ENCODE measurements at places on chromosomes 2 and 18. TPM values are rescaled to one million over a fixed set of nuclear protein-coding genes. Genes with fewer than 3 reads are reported as not detected.
A peak's percentile ranks its signal among the peaks of the same experiment; 100 is the strongest.

DNA sequence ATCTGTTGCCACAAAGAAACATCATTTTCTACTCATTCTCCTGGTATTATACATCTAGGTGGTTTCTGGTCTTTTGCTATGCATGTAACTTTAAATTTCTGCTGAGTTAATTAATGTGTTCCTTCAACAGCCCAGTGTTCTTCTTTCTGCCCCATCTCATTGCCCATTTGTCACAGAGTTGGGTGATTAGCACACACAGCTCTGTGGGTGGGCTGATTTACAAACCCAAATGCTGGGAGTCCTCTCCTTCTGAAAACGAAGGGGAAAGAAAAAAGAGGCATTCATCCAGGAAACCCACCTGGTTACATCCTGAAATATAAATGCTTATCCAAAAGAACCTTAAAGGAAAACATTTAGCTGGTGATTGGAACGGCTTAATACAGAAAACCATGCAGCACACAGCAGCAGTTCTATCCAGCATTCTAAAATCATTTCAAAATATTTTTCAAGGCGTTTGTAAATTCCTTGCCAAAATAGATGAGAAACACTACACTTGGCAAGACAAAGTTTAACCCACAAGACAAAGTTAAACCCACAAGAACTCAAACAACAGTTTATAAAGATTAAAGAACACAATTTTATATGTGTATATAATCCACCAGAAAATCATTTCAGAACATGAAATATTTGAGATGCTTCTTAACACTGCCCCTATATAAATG, 177.9 kb downstream of the ANTXR1 start:
- H3K4me3 ChIP-seq: no peak overlapping the region
- H3K36me3 ChIP-seq: no peaks in the 10 kb centered on the region
- no peaks in the 10 kb centered on the region for H3K27me3 ChIP-seq
- DNase-seq: no peak

GRCh38 chr2:236764716-236765115, 195.1 kb downstream of the ACKR3 start:
- no peaks in the 10 kb centered on the region for H3K36me3 ChIP-seq
- no peak for DNase-seq
- H3K4me3 ChIP-seq: no peak overlapping the region
- H3K27me3 ChIP-seq: no peaks in the 10 kb centered on the region
- no peaks in the 10 kb centered on the region for H3K4me1 ChIP-seq

Gene ADD2
- 4.6 TPM for polyA plus RNA-seq

Gene KCNE4
- polyA plus RNA-seq: 4.2 TPM

GRCh38 chr2:98759338-98759737, 28.4 kb upstream of the MGAT4A start:
- no peaks in the 10 kb centered on the region for H3K27me3 ChIP-seq
- H3K4me1 ChIP-seq: peaks cover 13% of the 10 kb centered on the region

- no peaks in the 10 kb centered on the region for H3K36me3 ChIP-seq
- no peak overlapping the region for H3K4me3 ChIP-seq
- H3K27ac ChIP-seq: no peak overlapping the region
- DNase-seq: no peak
- H3K27me3 ChIP-seq: no peaks in the 10 kb centered on the region
Observed at GRCh38 chr2:223731503-223731902, 105.9 kb downstream of the AP1S3 start.

Gene ZBTB7C
- polyA plus RNA-seq: 2.7 TPM

DNA sequence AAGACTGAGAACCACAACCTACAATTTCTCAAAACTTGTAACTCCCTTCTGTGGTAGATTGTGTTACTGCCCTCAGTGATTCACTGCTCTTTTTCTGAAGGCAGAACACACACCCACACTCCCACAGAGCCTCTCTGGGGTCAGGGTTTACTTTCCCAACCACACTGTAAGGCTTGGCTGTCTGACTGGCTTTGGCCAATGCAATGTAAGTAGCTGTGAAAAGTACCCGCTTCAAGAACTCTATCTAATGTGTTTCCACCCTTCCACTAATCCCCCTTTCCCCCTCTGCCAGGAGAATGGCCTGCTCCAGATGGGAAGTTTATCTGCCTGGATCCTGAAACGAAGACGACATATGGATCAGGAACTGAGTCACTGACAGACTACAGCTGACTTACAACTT, 222.7 kb downstream of the CDH2 start:
- no peak overlapping the region for H3K4me3 ChIP-seq
- no peak overlapping the region for H3K27ac ChIP-seq
- H3K4me1 ChIP-seq: no peaks in the 10 kb centered on the region
- DNase-seq: peak; percentile 22
- H3K27me3 ChIP-seq: no peaks in the 10 kb centered on the region
- H3K36me3 ChIP-seq: no peaks in the 10 kb centered on the region

GRCh38 chr2:213429516-213429915, 145.3 kb downstream of the SPAG16 start:
- H3K4me1 ChIP-seq: no peaks in the 10 kb centered on the region
- no peaks in the 10 kb centered on the region for H3K36me3 ChIP-seq
- no peak overlapping the region for H3K4me3 ChIP-seq
- DNase-seq: no peak
- no peak overlapping the region for H3K27ac ChIP-seq

Gene CNTNAP5
- not detected for polyA plus RNA-seq

Gene RGPD3
- polyA plus RNA-seq: 0.33 TPM

Gene IL36RN
- polyA plus RNA-seq: not detected

GRCh38 chr2:184154438-184154837, 443.9 kb upstream of the ZNF804A start:
- no peaks in the 10 kb centered on the region for H3K27me3 ChIP-seq
- no peaks in the 10 kb centered on the region for H3K36me3 ChIP-seq
- no peaks in the 10 kb centered on the region for H3K4me1 ChIP-seq
- H3K27ac ChIP-seq: no peak overlapping the region

Gene KYNU
- polyA plus RNA-seq: 0.74 TPM

- H3K4me3 ChIP-seq: no peak overlapping the region
- DNase-seq: no peak
- H3K27me3 ChIP-seq: no peaks in the 10 kb centered on the region
- no peaks in the 10 kb centered on the region for H3K36me3 ChIP-seq
Observed at GRCh38 chr2:212170382-212170781, 368.2 kb downstream of the ERBB4 start.

- no peak overlapping the region for H3K27ac ChIP-seq
- no peak for DNase-seq
- no peaks in the 10 kb centered on the region for H3K27me3 ChIP-seq
- no peak overlapping the region for H3K4me3 ChIP-seq
Observed at GRCh38 chr2:149122516-149122915, 84.0 kb downstream of the LYPD6B start.

Gene RNMT
- polyA plus RNA-seq: 44.0 TPM

- H3K27me3 ChIP-seq: no peaks in the 10 kb centered on the region
- H3K4me1 ChIP-seq: no peaks in the 10 kb centered on the region
- H3K4me3 ChIP-seq: no peak overlapping the region
- no peak for DNase-seq
- no peak overlapping the region for H3K27ac ChIP-seq
Observed at GRCh38 chr18:76578571-76579300, 83.7 kb upstream of the ZNF516 start.

GRCh38 chr2:71538656-71539265, 85.4 kb downstream of the DYSF start:
- no peak overlapping the region for H3K4me3 ChIP-seq
- H3K4me1 ChIP-seq: no peaks in the 10 kb centered on the region
- H3K27me3 ChIP-seq: no peaks in the 10 kb centered on the region
- DNase-seq: no peak

GRCh38 chr2:69116438-69116837, 103.5 kb downstream of the ANTXR1 start:
- H3K27ac ChIP-seq: no peak overlapping the region
- no peak overlapping the region for H3K4me3 ChIP-seq
- no peaks in the 10 kb centered on the region for H3K4me1 ChIP-seq
- no peaks in the 10 kb centered on the region for H3K27me3 ChIP-seq
- no peaks in the 10 kb centered on the region for H3K36me3 ChIP-seq

GRCh38 chr2:171531291-171531690, 9.0 kb downstream of the CYBRD1 start:
- H3K36me3 ChIP-seq: no peaks in the 10 kb centered on the region
- H3K27me3 ChIP-seq: no peaks in the 10 kb centered on the region
- H3K4me3 ChIP-seq: no peak overlapping the region

DNA sequence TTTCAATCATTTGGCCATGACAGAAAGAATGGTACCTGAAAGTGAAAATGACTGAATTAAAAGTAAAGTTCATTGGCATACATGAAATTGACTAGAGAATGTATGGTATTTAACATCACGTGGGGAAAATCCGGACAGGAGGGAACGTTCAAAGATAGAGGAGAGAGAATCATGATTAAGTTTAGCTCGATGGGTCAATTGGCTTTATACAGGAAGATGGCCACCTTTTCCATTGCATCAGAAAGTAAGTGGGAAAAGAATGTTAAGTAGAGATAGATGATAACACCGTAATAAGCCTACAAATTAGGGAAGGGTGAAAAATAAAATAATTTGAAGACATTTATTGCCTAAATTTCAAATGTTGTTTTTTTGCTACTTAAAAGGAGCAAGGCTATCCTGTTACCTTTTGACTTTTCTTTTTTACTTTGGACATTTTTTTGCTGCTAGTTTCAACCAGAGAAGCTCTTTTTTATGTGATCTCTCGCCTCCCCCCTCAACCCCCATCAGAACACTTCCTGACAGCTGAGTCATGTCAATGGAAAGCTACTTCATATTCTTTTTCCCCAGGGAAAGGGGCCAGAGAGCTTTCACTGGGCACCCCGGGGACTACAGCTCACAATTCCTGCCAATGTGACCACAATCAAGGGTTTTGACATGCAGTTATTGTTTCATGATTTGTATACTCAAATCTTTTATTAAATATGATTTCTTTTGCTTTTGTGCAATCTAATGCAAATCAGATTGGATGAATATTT, 767 bp upstream of the CCDC102B start:
- no peaks in the 10 kb centered on the region for H3K27me3 ChIP-seq
- no peak overlapping the region for H3K27ac ChIP-seq
- H3K36me3 ChIP-seq: no peaks in the 10 kb centered on the region
- H3K4me3 ChIP-seq: no peak overlapping the region
- peak; percentile 55 for DNase-seq

Gene LRP1B
- polyA plus RNA-seq: 1.6 TPM

GRCh38 chr2:7886666-7887065, 795.2 kb upstream of the ID2 start:
- no peak overlapping the region for H3K4me3 ChIP-seq
- no peaks in the 10 kb centered on the region for H3K36me3 ChIP-seq
- H3K27me3 ChIP-seq: no peaks in the 10 kb centered on the region
- no peak overlapping the region for H3K27ac ChIP-seq
- DNase-seq: no peak
- no peaks in the 10 kb centered on the region for H3K4me1 ChIP-seq

Gene CNDP1
- polyA plus RNA-seq: 0.48 TPM

DNA sequence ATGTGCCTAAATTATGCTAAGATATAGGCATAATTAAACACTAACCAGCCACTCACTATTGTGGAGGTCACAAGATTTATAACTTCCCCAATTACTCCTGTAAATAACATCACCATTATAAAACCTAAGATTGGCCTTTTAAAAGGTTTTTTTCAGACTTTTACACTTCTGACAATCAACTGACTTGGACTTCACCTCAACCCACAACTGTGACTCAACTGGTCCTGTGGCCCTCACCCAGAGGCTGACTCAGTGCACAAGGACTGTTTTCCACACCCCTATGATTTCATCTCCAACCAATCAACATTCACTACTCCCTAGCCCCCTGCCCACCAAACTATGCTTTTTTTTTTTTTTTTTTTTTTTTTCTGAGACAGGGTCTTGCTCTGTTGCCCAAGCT, 11.6 kb downstream of the TTR start:
- no peak overlapping the region for H3K4me3 ChIP-seq
- H3K27ac ChIP-seq: no peak overlapping the region
- H3K4me1 ChIP-seq: no peaks in the 10 kb centered on the region

DNA sequence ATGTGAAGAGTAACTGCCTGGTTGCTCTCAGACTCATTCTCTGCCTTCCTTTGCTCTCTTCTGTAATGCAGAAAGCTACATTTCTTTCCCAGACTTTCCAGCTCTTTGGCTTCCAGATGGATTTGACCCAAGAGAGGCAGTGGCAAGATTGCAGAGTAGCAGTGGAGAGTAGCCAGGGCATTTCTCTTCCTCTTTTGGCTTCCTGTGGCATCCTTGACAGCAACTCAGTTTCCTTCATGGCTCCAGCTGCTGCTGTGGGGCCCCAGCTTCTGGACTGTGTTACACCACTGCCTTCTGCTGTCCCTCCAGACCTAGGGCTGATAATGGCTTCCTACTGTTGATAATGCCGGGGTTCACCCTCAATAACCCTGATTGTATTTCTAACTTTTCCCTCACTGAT, 469.4 kb upstream of the SPRED2 start:
- H3K4me3 ChIP-seq: no peak overlapping the region
- H3K36me3 ChIP-seq: no peaks in the 10 kb centered on the region
- H3K27me3 ChIP-seq: no peaks in the 10 kb centered on the region
- H3K4me1 ChIP-seq: no peaks in the 10 kb centered on the region
- H3K27ac ChIP-seq: no peak overlapping the region

DNA sequence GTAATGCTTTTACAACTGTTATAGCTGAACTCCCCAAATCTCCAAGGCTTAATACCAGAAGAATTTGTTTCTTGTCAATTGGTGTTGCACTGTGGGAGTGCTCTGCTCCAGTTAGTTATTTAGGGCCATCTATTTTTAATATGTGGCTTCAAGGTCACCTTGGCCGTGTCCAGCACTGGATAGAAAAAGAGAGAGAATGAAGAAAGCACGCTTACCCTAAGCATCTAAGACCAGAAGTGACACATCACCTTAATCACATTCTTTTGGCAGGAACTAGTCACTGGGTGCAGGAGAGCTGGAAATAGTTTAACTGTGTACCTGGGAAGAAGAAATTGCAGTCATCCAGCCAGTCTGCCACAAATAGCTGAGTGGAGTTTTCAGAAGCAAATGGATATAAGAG, 78.8 kb downstream of the VWC2L start:
- DNase-seq: no peak
- no peaks in the 10 kb centered on the region for H3K36me3 ChIP-seq
- H3K27me3 ChIP-seq: no peaks in the 10 kb centered on the region

- peak overlapping the region; percentile 13 for H3K4me3 ChIP-seq
- H3K36me3 ChIP-seq: no peaks in the 10 kb centered on the region
Observed at GRCh38 chr18:58438161-58438957, 190.5 kb downstream of the ALPK2 start.

- no peaks in the 10 kb centered on the region for H3K4me1 ChIP-seq
- peak; percentile 29 for DNase-seq
- no peaks in the 10 kb centered on the region for H3K36me3 ChIP-seq
- no peak overlapping the region for H3K4me3 ChIP-seq
Observed at GRCh38 chr2:239938651-239939486, 86.3 kb downstream of the NDUFA10 start.

DNA sequence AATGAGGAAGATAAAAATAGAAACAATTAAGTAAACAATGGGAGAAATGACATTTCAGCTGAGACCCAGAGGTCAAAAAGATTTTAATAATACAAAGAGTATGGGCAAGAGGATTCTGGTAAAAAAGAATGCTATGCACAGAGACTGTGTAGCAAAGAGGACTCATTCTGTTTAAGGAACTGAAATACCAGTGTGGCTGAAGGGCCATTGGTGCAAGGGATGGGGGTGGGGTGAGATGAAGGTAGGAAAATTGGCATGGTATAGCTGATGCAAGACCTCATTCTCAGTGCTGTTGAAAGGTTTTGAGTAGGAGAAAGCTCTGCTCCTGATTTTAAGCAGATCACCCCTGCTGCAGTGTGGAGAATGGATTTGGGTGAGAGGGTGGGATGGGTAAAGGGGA, 10.8 kb downstream of the GALNT1 start:
- no peaks in the 10 kb centered on the region for H3K36me3 ChIP-seq
- no peak overlapping the region for H3K27ac ChIP-seq
- no peak overlapping the region for H3K4me3 ChIP-seq
- no peaks in the 10 kb centered on the region for H3K4me1 ChIP-seq
- H3K27me3 ChIP-seq: no peaks in the 10 kb centered on the region
- DNase-seq: no peak

GRCh38 chr2:239222706-239223309, 178.0 kb downstream of the HDAC4 start:
- peak overlapping the region; percentile 91 for H3K27ac ChIP-seq
- H3K4me3 ChIP-seq: peak overlapping the region; percentile 4
- H3K27me3 ChIP-seq: no peaks in the 10 kb centered on the region
- H3K4me1 ChIP-seq: peaks cover 84% of the 10 kb centered on the region

Gene TCF7L1
- polyA plus RNA-seq: 53.2 TPM
